ENCODE measurements at places on chromosomes 7 and 10. TPM values are rescaled to one million over a fixed set of nuclear protein-coding genes. Genes with fewer than 3 reads are reported as not detected.

CLEC5A gene
- total RNA-seq: 0.47 TPM

MCM10 gene
- 5.5 TPM for total RNA-seq

TMEM26 gene
- total RNA-seq: not detected

IPMK gene
- 5.8 TPM for total RNA-seq

DGKI gene
- not detected for total RNA-seq

DNA sequence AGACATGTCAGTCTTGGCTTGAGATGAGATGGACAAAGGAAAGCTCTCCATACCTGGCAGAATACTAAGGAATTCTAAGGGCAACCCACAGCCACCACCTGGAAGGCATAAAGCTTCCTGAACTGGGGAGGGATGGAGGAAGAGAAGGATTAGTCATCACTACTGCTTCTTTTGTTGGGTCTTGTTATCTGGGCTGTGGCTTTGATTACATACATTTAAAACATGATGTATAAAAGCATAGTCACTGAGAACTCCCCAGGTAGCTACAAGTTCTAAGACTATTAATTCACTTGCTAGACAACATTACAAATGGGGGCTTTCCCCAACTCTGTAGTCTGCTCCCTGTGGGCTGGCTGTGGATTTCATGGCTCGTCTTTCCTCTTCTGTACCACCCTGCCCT, 58.2 kb downstream of the RBM33 start:
- no peak overlapping the region for H3K4me3 ChIP-seq
- peaks cover 16% of the 10 kb centered on the region for H3K36me3 ChIP-seq
- no peak overlapping the region for H3K27ac ChIP-seq
- no peaks in the 10 kb centered on the region for H3K27me3 ChIP-seq

- no peaks in the 10 kb centered on the region for H3K4me1 ChIP-seq
- no peaks in the 10 kb centered on the region for H3K36me3 ChIP-seq
- peaks cover 53% of the 10 kb centered on the region for H3K27me3 ChIP-seq
Observed at GRCh38 chr7:35522697-35523096, 172.2 kb downstream of the HERPUD2 start.

DNA sequence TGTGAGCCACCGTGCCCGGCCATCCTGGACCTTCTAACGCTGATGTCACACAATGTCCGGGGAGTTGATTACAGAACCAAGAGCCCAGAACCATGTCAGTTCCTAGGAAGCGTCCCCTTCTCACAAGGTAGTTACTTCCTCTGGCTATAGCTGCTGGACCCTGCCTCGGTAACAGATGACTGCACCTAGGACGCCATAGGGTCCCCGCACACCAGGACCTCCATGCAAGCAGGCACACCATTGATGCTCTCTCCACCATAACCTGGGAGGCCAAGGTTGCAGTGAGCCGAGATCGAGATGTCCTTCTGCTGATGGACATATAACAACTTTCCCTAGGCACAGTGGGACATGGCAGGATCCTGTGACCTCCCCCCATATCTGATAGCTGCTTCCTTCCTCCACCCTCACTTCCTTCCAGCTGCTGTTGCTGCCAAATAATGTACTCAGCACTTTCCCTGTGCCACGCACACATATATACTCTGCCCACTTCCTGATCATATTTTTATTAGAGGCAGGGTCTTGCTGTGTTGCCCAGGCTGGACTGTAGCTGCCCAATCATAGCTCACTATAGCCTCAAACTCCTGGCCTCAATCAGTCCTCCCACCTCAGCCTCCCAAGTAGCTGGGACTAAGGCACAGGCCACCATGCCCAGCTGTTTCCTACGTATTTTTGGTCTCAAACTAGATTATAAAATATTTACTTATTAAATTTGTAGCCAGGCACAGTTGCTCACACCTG, 3.5 kb upstream of the SNX8 start:
- no peak overlapping the region for H3K27ac ChIP-seq
- H3K4me3 ChIP-seq: no peak overlapping the region
- no peak for DNase-seq
- H3K27me3 ChIP-seq: no peaks in the 10 kb centered on the region

GRCh38 chr10:103578782-103579382, 85.4 kb downstream of the NEURL1 start:
- H3K4me1 ChIP-seq: no peaks in the 10 kb centered on the region
- no peak for DNase-seq
- H3K36me3 ChIP-seq: no peaks in the 10 kb centered on the region
- H3K4me3 ChIP-seq: no peak overlapping the region
- H3K27ac ChIP-seq: no peak overlapping the region

GRCh38 chr7:23291957-23292560, 7.1 kb upstream of the MALSU1 start:
- peaks cover 15% of the 10 kb centered on the region for H3K4me1 ChIP-seq
- no peak for DNase-seq
- no peak overlapping the region for H3K27ac ChIP-seq
- H3K27me3 ChIP-seq: no peaks in the 10 kb centered on the region
- H3K36me3 ChIP-seq: no peaks in the 10 kb centered on the region

- H3K27me3 ChIP-seq: no peaks in the 10 kb centered on the region
- H3K27ac ChIP-seq: no peak overlapping the region
- H3K36me3 ChIP-seq: no peaks in the 10 kb centered on the region
- DNase-seq: no peak
- H3K4me3 ChIP-seq: no peak overlapping the region
Observed at GRCh38 chr7:23072922-23073321, 32.7 kb upstream of the KLHL7 start.

DNA sequence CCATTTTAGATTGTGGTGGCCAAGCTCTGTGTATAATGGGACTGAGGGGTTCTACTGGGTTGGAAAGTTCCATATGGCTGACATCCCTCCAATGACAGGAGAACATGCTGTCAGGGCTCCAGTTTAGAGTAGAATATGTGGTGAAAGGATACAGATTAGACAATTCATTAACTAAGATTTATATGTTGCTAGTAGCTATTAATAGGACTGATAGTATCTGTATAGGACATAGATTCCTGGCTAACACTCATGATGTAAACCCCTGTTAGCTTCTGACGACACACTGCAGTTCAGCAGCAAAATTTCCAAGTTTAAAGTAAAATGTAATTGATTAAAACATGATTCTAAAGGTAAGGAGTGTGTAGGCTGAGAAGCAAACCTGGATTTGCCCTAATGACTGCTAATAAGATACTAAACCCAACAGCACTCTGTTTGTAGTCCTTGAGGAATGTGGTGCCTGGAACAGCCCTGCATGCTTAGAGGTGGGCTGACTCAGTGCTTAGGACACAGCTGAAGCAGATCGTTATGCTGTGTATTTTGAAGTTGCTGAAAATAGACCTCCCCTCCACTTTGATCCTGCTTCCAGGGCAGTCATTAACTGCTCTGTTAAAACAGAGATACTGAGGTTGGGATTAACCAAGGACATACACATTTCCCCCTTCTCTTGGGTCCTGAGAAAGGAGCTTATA, 1129.6 kb downstream of the SORCS3 start:
- H3K4me1 ChIP-seq: no peaks in the 10 kb centered on the region
- no peaks in the 10 kb centered on the region for H3K27me3 ChIP-seq
- no peak for DNase-seq

DNA sequence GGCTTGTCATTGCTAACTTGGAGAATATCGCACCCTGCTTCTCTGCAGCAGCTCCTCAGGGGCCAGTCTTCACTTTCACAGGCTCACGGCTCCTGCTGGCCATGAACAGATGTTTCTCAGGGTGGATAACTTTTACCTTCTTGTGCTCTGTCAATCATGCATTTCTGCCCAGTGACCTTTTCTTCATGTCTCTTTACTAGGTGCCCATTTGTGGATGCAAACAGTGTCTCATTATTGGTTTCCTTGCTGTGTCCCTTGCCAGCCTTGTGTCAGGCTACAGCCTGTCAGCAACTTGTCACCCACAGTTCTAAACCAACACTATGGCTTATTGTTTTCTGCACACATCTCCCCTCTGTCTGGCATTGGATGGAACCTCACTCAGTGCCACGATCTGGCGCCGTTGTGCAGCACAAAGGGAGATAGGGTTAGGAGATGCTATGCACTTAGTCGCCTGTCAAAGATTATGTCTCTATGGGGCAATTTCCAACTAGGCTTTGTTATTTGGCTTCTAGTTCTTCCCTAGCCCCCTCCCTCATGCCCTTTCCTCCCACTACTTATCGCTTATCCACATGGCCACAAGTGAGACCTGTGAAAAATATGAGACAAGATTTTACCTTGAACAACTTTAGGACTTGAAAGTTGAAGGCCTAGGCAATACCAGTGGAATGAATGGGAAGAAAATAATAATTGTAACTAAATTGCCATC, 45.7 kb upstream of the NXPH1 start:
- H3K36me3 ChIP-seq: no peaks in the 10 kb centered on the region
- H3K4me1 ChIP-seq: no peaks in the 10 kb centered on the region
- no peak overlapping the region for H3K27ac ChIP-seq

DNA sequence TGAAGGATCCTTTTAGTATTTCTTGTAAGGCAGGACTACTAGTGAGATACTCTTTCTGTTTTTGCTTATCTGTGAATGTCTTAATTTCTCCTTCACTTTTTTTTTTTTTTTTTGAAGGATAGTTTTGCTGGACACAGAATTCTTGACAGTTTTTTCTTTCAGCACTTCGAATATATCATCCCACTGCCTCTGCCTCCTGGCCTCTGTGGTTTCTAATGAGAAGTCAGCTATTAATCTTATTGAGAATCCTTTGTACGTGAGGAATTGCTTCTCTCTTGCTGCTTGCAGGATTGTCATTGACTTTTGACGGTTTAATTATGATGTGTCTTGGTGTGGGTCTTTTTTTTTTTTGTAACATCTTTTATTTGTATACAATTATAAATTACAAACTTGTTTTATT, 12.6 kb upstream of the WAC start:
- no peak overlapping the region for H3K27ac ChIP-seq
- H3K27me3 ChIP-seq: no peaks in the 10 kb centered on the region
- peaks cover 1% of the 10 kb centered on the region for H3K36me3 ChIP-seq
- no peaks in the 10 kb centered on the region for H3K4me1 ChIP-seq
- H3K4me3 ChIP-seq: no peak overlapping the region

DNA sequence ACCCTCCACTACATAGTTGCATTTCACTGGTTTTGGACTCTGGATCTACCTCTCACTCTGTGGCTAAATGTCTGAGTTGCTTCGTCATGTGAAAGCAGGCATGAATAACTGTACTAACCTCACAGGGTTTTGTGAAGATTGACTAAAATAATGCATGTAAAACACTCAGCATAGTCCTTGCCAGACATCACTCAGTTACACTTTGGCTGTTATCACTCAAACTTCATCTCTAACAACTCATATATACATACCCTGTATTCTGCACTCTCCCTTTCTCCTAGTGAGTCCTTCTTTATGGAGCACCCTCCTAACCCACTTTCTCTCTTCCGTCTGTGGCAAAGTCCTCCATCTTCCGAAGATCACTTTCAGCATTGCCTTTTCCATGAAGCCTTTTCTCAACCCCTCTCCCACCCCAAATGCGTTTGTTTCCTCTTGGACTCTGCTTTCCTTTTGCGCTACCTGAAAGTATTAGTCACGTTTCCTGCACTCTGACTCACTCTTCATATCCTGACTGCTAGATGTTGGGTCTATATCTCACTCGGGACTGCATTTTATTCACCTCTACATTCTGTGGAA, 72.6 kb downstream of the OSBPL3 start:
- H3K27ac ChIP-seq: peak overlapping the region; percentile 67
- H3K27me3 ChIP-seq: no peaks in the 10 kb centered on the region
- DNase-seq: no peak
- H3K4me1 ChIP-seq: peaks cover 24% of the 10 kb centered on the region
- H3K36me3 ChIP-seq: no peaks in the 10 kb centered on the region
- H3K4me3 ChIP-seq: no peak overlapping the region

GRCh38 chr10:104831272-104831671, 190.2 kb downstream of the SORCS3 start:
- DNase-seq: no peak
- no peaks in the 10 kb centered on the region for H3K36me3 ChIP-seq
- no peaks in the 10 kb centered on the region for H3K27me3 ChIP-seq
- H3K27ac ChIP-seq: no peak overlapping the region
- H3K4me3 ChIP-seq: no peak overlapping the region

- no peak overlapping the region for H3K4me3 ChIP-seq
- no peak for DNase-seq
- H3K27me3 ChIP-seq: no peaks in the 10 kb centered on the region
- no peaks in the 10 kb centered on the region for H3K36me3 ChIP-seq
- no peak overlapping the region for H3K27ac ChIP-seq
- H3K4me1 ChIP-seq: no peaks in the 10 kb centered on the region
Observed at GRCh38 chr10:1858048-1858447, 120.7 kb upstream of the ADARB2 start.

GRCh38 chr7:1669064-1669951, 769 bp upstream of the ELFN1 start:
- H3K27ac ChIP-seq: no peak overlapping the region
- peaks cover 11% of the 10 kb centered on the region for H3K27me3 ChIP-seq
